ENCODE measurements at places on chromosomes 1 and 21.

DNA sequence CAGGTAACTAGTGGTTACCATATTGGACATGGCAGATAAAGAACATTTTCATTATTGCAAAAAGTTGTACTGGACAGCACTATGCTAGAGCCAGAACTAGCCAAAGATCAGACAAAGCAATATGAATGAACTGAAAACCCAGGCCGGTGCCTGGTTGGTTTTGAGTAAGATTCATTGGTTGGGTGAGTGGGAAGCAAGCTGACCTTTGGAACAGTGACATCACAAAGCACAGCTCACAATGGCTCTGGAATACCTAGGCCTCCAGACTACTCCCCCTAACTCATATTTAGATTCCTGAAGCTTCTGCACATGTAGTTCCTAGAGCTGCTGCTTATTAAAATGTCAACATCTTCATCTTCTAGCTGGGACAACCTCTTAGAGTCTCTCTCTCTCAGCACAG, at the start of gene TMCO2:
TSS of gene TMCO2 (plus strand) at position 283 of the 400 bp plus-strand sequence. CDS start at position 340, 57 bp downstream.
- no peak for DNase-seq

DNA sequence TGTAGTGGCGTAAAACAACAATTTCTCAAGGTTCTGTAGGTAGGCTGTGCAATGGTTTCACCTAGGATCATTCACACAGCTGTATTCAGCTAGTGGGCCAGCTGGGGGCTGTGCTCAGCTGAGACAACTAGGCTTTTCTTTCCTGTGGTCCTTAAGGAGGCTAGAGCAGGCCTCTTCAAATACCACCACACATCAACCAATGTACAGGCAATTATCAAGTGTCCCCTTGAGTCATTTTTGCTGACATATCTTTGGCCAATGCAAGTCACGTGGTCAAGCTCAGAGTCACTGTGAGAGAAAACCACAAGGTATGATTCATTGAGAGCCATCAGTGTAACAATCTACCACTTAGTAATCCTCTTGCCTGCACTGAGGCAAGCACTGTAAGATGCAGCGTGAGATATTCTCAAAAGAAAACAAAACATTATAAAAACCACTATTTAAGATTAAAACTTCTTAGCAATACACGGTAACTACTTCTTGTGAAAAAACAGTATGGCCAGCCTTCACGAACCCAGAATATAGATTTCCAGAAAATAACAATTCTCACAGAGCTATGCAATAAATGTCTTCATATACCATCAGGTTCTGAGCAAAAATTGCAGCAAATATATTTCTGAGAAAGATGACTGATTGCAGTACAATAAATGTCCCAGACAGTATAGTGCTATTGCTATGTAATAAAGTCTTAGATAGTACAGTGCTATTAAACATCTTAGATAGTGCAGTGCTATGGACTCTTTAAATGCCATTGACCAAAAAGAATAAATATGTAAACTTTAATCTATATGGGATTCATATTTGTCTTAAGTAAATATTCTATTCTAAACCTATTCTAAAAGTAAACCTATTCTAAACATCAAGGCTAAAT, 55.3 kb downstream of the NME7 start:
- peak; percentile 69 for DNase-seq

DNA sequence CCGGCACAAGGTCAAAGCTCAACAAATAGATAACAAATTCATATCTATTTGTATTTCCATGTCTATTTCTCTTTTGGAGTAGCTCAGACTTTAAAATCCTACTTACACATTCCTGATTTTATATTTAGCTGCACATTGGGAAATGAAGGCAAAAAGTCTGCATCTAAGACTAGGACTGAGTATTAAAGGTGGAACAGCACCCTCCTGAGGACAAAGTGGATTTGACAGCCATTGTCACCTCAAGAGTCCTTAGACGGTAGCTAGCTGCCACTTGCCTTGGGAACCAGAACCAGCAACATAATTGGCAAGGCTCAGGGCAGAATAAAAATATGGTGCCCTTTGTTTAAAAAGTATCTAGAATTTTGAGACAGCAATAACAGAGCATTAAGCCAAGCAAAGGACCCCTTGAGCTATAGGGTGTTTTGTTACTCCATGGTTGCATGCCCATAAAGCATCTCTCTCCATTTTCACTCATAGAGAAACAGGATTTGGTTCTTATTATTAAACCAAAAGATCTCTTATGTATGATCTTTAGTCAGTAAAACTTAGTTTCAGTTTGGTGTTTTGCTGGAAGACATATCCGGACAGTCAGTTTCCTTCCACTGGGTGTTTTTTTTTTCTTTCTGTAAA, 30.0 kb upstream of the SGIP1 start:
- DNase-seq, result peak; percentile 70

DNA sequence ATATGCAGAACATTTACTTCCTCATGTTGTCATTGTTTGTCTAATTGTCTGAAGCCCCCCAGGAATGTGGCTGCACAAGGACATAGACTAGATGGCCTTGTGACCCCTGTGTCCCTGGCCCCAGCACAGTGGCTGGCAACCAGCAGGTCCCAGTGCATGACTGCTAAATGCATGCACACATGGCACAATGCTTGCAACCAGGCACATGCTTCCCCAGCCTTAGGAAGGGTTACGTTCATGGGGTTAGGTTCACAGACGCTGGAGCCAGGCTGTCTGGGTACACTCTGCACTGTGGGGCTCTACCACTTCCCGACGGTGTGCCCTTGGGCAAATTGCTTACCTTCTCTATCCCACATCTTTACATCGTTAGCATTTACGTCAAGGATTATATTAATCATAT, 21.2 kb upstream of the CLIC6 start:
- no peak for DNase-seq

DNA sequence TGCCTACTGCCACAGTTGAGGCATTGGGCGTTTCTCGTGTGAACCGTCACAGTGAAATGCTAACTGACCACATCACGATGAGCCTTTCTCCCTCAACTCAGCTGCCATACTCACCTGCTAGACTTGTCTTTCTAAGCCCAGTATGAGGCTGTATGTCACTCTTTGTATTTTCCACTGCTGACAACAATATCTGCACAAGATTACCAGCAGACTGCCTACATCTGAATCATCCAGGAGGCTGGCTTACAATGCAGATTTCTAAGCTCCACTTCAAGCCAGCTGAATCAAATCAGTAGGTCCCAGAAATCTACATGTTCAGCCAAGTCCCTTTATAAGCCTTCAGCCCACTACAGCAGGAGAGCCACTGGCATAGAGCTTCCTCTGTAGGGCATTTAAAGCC, 355.0 kb upstream of the DUSP10 start:
- DNase-seq, result no peak

DNA sequence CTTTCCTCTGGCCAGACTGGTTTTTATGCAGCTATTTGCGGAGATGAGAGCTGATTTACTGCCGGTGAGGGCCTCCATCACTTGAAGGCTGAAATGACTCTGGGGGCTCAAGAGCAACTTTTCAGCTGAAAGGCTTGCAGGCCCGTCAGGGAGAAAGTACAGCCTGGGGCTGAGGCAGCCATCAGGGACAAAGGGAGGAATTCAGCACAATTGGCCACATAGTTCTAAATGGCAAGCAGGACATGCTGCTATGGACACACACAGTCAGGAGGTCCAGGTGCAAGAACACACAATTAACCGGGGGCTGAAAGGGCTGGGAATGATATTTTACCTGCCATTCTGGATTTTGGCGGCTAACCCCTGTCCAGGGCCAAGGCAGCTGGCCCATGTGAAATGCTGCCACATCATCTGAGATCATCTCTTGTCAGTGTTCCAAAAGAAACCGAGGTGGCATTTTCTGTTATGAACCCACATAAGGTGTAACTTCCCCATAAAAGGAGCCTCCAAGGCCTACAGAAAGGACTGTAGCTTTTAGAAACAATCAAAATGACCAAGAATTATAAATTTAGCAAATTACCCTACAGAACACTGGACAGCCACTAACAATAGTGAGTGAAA, 58.2 kb downstream of the LMX1A start:
- no peak for DNase-seq

- no peak for DNase-seq
Observed at GRCh38 chr1:88801575-88802208, 89.7 kb downstream of the GTF2B start.

- DNase-seq, result no peak
Observed at GRCh38 chr1:85573322-85573721, 7.2 kb upstream of the CCN1 start.

- DNase-seq, result no peak
Observed at GRCh38 chr1:29832936-29833335, 596.6 kb downstream of the PTPRU start.

Measured in activated CD8-positive, alpha-beta T cell treated with anti-CD3 and anti-CD28 coated beads for 36 hours (primary cell).